ENCODE measurements at places on chromosomes 1 and 21.
A peak's percentile ranks its signal among the peaks of the same experiment; 100 is the strongest.

- no peak for DNase-seq
Measured at GRCh38 chr1:241778117-241778516, 69.9 kb upstream of the EXO1 start.

DNA sequence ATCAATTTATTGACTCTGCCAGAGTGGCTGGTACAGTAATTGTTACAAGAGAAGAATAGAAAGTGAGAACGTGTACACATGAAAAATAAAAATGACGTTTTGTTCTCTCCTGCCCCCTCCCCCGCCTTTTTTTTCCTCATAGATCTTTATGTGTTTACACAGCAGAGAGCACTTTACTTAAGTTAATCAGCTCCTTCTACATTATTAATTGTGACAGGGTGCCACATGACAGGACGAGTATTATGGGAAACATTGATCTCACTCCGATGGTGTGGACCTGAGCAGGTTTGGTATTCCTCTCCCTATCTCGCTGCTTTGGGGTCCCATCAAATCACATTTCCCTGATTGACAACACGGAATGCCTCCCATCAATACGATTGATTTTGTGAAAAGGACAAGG lies 285.7 kb downstream of the TM2D1 start:
- no peak for DNase-seq

DNA sequence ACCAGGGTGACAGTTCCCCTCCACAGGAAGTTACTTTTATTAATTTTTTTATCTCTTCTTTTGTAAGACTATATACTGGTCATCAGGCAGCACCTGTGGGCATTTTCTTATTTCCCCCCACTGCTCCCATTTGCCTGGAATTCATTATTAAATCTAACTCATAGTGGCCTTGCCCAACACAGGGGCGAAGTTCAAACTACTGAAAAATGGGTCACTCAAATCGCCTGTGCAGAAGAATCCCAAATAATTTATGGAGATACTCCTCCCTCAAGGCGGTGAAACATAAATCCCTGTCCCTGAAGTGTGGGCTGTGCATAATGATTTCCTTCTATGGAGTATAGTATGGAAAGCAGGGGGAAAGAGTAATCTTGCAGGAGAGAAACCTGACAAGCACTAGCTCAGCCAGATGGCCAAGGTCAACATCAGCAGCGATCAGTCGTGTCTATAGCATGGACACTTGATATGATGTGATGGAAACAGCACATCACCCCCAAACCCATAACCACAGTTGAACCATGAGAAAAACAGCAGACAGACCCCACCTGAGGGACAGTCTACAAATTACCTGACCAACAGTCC lies 7.9 kb downstream of the CAMK2N1 start:
- no peak for DNase-seq

GRCh38 chr1:39900662-39901463 lies 854 bp downstream of the MYCL start:
- DNase-seq = peak; percentile 11

- DNase-seq = no peak
Measured at GRCh38 chr1:228958741-228959140, 223.5 kb downstream of the RHOU start.

GRCh38 chr1:235953801-235954200 lies 87.1 kb upstream of the LYST start:
- no peak for DNase-seq

- no peak for DNase-seq
Measured at GRCh38 chr1:211736351-211736915, 61.0 kb upstream of the NEK2 start.

DNA sequence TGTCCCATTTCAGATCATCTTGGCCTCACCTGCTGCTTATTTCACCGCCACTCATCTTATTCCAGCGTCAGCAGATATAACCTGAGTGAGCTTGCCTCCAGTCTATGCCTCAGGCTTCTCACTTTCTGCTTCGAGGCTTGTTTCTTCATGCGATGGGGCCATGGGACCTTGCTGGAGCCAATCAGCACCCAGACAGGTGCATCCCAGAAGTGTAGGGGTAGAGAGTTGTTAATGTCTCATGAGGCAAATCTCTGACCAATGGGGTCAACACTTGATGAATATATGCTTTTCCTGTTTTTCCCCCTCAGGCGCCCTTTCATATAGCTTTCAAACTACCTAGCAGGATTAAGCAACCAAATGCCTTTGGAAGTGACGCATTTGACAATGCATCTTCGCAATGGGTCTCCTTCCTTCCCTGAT lies 935 bp upstream of the YIPF1 start:
- DNase-seq = no peak
